ENCODE measurements at places on chromosomes 6 and 20.

DNA sequence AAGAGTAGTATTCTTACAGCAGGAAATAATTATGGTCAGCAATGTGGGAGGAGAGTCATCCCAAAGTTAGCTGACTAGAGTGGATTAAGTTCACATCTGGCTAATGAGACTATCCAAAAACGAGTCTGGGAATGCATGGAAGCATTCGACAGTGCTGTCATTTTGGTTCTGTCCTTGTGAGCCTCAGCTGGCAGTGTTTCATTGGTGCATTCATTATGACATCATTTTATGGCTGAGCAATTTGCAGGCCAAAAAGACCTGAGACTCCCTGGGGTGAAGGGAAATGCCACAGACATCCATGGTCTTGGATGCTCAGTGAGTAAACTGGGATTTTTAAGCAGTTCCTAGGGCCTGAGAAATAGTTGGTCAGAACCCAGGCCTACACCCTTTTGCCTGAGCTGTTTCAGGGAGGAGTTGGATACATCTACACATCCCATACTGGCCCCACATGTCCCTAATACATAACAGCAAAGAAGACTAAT is 196.4 kb upstream of the CCN2 start:
- DNase-seq, result no peak

DNA sequence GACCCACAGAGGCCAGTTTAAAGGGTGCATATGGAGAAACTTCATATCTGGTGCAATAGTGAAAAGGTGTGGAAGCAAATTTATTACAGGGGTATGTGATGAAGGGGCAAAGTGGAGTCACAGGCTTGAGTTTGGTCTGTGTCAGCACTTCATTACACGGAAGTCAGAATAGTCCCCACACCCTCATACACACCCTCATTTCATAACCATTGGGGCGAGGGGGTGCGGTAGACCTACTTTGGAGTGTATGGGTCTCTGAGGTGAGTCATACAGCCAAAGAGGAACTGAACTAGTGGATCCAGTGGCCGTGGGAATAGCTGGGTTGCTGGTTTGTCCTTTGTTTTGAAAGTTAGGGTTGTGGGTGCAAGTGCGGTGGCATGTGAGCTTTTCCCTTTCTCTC is 3.3 kb downstream of the TM9SF4 start:
- DNase-seq, result peak; percentile 5

GRCh38 chr20:34626992-34627391 is 49.9 kb downstream of the PIGU start:
- no peak for DNase-seq

DNA sequence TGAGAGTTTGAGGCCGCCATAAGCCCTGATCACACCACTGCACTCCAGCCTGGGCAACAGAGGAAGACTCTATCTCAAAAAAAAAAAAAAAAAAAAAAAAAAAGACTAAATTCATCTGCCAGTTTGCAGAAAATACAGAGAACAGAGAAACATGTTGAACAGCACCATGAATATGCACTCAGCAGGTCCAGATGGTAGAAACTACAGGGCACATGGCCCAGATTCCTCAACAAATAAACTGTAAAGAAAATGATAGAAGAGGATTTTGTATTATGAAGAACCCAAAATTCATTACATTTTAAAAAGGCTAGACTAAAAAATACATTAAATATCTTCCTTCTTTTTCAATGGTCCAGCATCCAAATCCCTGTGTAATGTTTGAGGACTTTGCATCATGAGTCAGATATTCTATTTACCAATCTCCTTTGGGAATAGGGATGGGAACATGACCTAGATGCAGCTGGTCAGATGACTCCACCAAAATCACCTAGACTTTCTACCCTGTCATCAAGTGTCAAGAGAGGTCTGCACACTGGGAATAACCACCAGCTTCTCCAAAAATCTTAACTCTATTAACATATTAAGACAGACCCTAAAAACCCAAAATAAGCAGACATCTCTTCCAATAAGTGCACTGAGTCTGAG is 189.1 kb upstream of the TCF21 start:
- no peak for DNase-seq

DNA sequence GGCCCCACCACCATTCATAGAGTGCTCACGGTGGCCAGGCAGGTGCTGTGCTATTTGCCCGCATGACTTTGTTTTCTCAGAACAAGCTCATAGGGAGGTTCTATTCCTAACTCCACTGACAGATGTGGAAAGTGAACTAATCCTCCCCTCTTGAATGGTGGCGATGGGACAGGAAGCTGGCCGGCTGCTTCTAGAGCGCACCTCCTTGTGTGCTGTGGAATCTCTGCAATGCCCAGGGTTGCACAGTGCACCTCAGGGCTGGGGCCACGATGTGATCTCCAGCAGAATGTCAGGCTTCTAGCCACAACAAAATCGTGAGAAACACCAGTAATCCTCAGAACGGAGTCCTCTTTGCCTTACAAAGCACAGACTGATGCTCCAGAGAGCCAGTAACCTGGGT is 53.8 kb upstream of the SLC22A23 start:
- no peak for DNase-seq

DNA sequence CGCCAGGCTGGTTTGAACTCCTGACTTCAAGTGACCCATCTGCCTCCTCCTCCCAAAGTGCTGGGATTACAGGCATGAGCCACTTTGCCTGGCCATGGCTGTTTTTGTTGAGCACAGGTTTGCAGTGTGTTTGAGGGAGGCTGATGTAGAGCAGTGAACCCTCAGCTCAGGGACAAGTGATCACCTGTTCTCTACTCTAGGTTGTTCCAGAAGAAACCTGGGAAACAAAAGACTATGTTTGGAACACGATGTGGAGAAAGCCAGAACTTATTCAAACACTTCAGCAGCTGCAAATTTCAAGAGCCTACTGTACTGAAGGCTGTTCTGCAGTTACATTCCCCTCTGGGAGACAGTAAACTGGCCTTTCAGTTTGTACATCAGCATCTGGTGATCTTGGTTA is 4.7 kb downstream of the TULP1 start:
- no peak for DNase-seq

DNA sequence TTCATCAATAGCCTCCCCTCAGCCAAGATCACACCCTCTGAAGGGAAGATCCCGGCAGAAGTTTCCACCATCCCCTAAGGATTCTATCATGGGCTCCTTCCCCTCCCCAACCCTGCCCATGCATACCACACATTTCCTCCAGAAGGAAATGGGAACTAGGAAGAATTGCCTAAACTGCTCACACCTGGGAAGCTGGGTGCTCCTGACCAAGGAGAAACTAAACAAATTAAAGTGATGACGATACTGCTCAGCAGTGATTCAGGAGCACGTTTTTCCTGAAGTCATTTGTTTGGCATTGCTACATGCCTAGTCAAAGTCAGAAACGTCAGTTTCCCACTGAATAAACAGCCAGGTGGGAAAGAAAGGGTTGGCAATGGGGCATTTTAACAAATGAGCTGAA is 136.1 kb upstream of the CDYL start:
- no peak for DNase-seq

DNA sequence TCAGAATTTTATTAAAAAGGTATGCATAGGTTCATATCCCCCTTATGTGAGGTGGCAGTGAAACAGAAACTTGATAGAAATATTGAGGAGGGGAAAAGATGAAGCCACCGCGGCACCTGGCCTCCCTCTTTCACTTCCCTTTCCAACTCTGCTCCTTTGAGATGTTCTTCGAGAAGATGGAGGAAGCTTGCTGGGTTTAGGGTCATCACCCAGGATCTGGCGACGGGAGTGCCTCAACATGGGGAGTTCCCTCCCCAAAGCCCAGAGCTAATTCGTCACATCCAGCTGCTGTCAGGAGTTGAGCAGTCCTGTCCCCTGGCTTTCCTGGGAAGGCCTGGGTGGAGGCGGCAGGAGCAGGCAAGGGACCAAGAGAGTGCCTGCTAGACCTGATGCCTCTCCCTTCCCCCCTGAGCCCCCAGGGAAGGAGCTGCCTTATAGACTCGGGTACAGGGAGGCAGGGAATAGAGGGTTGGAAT is 29.1 kb downstream of the RREB1 start:
- no peak for DNase-seq

- DNase-seq, result no peak
Observed at GRCh38 chr20:46232539-46232938, 75.8 kb downstream of the CDH22 start.

GRCh38 chr6:133701633-133702331 is 187.1 kb upstream of the TCF21 start:
- DNase-seq, result no peak

DNA sequence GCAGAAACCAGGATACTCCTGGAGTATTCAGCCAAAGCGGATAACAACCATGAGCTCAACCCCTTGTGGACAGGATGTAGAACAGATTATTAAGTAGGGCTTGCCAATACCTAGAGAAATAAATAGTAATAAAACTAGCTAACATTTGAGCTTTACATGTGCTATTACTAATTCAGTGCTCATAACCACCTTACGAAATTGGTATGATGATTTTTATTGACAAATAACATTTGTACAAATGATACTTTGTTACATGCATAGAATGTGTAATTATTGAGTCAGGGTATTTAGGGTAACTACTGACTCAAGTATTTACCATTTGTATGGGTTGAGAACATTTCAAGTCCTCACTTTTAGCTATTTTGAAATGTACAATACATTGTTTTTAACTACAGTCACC is 287.9 kb downstream of the CDC5L start:
- DNase-seq, result no peak

DNA sequence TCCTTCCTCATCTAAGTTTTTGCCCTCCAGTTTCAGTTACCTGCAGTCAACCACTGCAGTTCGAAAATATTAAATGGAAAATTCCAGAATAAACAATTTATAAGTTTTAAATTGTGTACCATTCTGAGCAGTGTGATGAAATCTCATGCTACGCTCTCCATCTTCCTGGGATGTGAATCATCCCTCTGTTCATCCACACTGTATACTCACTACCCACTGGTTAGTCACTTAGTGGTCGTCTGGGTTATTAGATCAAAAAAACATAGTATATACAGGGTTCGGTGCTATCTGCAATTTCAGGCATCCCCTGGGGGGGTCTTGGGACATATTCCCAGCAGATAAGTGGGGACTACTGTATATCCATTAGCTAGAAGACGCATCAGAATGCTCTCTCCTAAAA is 151.9 kb upstream of the SLC22A16 start:
- no peak for DNase-seq

DNA sequence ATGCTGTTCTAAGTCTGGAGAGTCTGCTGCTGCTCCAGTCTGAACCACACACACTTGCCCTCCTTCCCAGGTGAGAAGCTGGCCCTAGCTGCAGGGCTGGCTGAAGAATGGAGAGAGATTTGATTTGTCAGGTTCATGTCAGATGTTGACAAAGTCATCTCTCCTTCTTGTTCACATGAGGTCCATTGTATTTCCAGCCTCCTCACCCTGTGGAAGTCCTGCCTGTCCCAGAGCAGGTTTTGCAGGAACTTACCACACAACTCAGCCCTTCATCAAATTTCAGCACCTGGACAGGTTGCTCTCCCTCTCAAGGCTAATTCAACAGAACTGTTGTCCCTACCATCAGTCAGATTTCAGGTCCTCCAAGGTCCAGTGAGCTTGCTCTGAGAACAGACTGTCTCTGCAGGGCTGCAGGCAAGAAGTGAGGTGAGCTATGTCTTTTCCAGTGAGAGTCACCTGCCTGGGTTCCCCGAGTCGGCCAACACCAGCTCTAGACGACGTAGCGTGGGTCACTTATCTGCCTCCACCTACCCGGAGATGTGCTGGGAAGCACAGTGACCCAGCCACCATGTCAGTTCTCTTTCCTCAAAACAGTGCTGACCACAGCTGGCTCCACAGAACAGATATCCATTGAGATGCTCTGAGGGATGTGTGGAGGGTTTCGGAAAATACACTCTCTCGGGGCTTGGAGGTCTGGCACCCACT is 58.0 kb upstream of the CD93 start:
- no peak for DNase-seq

- DNase-seq, result no peak
Observed at GRCh38 chr6:98808541-98809210, 25.7 kb upstream of the POU3F2 start.

DNA sequence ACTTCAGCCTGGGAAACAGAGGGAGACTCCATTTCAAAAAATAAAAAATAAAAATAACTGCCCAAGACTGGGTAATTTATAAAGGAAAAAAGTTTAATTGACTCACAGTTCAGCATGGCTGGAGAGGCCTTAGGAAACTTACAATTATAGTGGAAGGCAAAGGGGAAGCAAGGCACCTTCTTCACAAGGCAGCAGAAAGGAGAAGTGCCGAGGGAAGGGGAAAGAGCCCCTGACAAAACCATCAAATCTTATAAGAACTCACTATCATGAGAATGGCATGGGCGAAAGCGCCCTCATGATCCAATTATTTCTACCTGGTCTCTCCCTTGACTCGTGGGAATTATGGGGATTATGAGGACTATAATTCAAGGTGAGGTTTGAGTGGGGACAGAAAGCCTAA is 95.5 kb upstream of the LGSN start:
- no peak for DNase-seq
